Stimulated activated CD4-positive, alpha-beta T cell treated with anti-CD3 and anti-CD28 coated beads, TNF-alpha, amount 100 ng/mL, for 4 hours (primary cell): ENCODE measurements at places on chromosomes 6 and 20.

DNA sequence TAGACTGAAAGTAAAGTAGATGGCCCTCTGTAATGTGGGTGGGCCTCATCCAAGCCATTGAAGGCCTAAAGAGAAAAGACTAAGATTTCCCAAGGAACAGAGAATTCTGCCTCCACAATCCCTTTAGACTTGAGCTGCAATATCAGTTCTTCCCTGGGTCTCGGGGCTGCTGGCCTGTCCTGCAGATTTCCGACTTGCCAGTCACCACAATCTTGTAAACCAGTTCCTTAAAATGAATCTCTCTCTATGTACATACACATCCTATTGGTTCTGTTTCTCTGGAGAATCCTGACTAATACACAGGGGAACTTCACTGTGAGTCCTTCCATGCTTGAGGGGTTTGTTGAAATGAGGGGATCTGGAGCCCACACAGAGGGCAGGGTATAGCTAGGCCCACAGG is 12.9 kb downstream of the CCDC170 start:
- DNase-seq: no peak

- DNase-seq: no peak
These were observed 20.5 kb upstream of the ARG1 start for GRCh38 chr6:131552572-131552971.

DNA sequence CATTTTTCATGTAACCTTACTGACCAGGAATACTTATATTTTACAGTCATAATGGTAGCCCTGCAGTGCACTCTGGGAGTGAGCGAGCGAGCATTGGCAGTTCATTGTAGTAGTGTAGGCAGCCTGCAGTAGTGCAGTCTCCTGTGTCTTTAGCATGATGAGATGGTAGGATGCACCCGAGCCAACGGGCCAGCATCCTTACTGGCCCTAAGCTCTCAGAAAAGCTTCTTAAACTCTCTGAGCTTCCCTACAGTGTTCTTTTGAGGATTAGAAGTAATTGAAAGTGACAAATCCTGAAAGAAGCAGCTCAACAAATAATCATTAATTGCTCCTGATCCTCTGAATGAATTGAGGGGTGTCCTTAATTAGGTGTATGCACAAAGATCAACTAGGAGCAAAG is 20.9 kb downstream of the SLC9A8 start:
- no peak for DNase-seq

DNA sequence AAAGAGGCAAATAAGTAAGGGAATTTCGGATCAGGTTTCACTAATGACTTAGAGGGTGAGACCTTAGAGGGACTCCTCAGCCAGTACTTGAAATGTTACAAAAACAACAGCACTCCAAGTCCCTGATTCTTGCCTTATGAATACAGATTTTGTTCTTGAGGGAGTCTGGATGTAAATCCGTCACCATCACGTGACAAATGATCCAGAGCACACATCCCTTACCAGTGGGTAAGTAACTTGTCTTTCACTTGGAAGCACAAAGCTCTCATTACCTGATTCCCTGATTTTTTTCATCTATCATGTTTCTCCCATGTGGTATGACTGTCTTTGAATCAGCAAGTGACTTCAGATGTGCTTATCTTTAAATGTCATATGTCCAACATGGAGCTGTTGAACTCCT is 595.3 kb upstream of the POU3F2 start:
- DNase-seq: no peak

GRCh38 chr6:44511126-44511525 is 123.6 kb downstream of the CDC5L start:
- no peak for DNase-seq

DNA sequence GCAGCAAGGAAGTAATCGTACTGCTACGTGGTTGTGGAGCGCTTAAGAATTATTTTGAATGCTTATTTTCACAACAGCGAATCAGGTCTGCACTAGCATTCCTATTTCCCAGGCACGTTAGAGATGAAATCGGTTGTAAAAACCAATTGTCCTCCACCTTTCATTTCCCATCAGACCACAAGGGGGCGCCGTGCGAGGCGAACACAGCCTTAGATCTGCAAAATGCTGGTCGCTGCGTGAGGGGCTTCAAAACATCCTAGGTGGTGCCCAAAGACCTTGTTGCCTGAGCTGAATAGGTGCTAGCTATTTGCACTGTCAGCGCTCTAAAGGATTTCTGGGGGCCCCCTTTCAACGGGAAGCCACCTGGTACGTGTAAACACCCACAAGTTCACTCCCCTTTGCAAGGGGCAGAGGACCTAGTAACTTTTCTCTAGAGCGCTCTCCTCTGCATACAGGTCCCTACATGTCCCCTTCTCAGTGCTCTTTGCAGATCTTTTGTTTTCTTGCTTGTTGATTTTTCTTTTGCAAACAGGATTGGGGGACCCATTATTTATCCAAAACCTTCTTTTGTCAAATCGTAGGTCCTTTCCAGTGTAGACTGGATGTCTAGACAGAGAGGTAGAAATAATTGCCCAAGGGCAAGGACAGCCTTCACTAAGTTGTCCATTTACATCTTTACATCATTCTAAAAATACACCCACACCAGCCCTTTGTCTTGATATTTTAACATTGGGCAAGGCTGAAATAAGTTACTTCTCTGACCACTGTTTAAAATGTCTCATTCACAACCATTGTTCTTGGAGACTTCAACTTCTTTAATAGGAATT is 59.8 kb downstream of the NEDD9 start:
- peak; percentile 47 for DNase-seq

DNA sequence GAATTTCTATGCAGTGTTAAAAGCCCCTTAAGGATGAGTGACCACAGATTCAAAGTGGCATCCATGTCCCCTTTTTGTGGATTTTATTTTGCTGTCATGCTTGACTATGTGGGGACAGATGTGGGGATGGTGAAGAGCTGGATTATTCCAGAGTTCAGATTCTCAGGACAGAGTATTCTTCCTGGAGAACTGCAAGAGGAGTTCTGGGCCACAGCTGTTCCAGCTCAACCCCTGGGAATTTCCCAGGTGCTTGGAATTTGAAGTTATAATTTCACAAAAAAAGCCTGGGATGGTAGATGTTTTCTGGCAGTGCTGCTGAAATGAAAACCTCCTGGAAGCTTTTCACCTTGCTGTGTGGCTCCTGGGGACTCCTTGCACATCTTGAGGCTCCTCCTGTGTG is 671.8 kb upstream of the MARCKS start:
- DNase-seq: no peak

- no peak for DNase-seq
These were observed 83.1 kb downstream of the KCNB1 start for GRCh38 chr20:49399329-49399728.

- DNase-seq: no peak
These were observed 14.9 kb upstream of the CTCFL start for GRCh38 chr20:57539889-57540288.

DNA sequence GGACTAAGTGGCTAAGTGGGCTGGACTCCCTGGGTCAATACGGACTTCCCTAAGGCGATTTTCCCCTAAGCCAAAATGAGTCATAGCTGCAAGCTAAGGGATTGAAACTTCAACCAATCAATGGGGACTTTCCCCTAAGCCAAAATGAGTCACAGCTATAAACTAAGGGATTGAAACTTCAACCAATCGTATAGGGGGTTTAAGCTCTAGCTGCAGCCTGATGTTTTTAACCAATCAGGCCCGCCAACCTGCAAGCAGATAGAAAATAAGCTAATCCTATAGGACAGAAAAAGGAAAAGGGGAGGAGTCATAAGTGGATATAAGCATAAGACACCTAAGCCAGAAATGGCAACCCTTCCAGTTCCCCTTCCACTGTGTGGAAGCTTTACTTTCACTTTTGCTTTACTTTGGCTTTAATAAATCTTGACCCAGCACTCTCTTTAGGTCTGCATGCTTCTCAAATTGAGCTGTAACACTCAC is 655.0 kb upstream of the HS3ST5 start:
- no peak for DNase-seq

GRCh38 chr6:137160763-137161162 is 12.7 kb downstream of the IL22RA2 start:
- DNase-seq: no peak

DNA sequence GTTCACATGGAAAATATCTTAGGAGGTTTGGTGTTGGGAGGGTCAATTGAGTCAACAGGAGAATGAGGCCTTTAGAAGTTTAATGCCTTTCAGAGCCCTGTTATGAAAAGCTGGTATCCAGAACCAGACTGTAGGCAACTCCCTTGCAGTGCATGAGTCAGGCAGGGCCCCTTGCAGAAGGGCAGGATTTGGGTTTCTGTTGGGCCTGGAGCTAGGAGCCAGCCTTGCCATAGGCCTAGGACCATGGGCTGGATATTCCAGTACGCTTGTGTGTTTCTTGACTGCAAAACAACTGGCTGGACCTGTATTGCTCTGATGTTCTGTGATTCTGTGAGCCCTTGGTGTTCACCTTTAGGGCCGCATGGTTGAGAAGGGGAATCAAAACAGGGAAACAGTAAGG is 350.9 kb upstream of the PRND start:
- no peak for DNase-seq

- DNase-seq: no peak
These were observed 135.6 kb upstream of the PTPRK start for GRCh38 chr6:128655978-128656498.

DNA sequence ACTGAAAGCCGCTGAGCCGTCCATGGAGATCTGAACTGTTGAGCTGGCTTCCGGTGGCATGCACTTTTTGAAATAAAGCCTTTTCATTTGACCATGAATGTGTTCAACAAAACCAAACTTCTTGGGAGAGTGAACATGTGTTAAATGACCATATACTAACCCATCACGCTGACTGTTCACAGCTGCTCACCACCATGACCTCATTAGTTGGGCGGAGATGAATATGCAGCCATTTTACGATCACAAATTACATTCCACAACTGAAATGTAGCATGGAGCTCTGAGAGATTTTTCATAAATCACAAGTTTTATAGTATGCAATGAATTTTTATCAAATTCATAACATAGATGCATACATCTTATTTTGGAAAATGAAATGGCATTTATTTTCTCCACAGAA is 4.2 kb downstream of the RAMACL start:
- DNase-seq: no peak

- DNase-seq: no peak
These were observed 4.2 kb downstream of the AKIRIN2 start for GRCh38 chr6:87697581-87698546.

DNA sequence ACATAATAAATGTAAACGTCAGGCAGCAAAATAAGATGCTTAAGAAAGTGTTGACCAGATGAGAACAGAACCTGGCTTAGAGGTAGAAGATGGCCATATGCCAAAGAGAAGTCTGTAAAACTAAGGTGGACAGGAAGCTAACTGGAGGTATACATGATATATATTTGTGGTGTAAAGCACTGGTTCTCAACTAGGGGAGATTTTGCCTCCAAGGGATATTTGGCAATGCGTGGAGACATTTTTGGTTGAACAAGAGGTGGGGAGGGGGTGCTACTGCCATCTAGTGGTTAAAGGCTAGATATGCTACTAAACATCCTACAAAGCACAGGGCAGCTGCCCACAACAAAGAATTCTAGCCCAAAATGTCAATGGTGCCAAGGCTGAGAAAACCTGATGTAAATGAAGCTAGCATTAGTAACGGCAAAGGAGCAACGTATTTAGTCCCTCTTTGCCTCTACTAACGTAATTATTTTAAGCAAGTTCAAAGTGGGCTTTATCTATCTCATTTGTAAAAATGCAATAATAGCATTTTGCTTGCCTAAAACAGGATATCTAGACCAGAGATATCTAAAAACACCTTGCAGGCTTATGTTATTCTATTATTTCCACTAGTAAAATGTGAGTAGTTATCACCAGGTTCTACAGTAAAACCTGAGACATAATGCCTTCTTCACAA is 182.6 kb downstream of the RNGTT start:
- DNase-seq: no peak

DNA sequence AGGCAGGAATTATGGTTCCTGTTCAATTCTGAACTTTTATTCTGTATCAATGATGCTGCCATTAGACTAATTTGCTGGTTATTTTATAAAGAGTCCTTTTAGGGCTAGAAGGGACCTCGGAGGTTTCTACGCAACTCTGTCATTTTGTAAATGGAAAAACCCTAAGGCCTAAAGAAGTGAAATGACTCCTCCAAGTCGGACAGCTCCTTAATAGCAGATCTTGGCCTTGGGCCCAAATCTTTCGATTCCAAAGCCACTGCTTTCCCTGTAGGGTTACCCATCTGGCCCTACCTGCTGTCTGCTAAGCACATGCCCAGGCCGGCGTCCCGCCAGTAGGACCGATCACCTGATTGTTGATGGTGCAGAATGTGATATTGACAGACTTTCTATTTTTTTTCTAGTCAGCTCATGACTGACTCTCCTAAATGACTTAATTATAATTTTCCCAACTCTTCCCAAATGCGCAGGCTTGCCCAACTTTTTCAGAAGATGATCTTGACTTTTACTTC is 40.2 kb downstream of the PLEKHG1 start:
- no peak for DNase-seq

- no peak for DNase-seq
These were observed 287.8 kb downstream of the PTPRT start for GRCh38 chr20:42901689-42902440.

GRCh38 chr6:53986165-53986720 is 125.0 kb upstream of the MLIP start:
- DNase-seq: no peak

DNA sequence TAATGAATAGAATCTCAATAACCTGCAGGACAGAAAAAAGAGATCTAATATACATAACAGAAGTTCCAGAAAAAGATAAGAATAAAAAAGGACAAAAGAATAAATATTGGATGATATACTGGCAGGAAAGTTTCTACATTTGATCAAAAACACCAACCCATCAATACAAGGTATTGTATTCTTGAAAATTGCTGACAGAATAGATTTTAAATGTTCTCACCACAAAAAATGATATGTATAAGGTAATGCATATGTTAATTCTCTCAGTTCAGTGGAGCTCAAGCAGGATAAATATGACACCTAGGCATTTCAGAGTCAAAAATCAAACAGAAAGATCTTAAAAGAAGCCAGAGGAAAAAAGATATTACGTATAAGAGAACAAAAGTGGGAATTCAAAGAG is 43.8 kb downstream of the SERAC1 start:
- no peak for DNase-seq

DNA sequence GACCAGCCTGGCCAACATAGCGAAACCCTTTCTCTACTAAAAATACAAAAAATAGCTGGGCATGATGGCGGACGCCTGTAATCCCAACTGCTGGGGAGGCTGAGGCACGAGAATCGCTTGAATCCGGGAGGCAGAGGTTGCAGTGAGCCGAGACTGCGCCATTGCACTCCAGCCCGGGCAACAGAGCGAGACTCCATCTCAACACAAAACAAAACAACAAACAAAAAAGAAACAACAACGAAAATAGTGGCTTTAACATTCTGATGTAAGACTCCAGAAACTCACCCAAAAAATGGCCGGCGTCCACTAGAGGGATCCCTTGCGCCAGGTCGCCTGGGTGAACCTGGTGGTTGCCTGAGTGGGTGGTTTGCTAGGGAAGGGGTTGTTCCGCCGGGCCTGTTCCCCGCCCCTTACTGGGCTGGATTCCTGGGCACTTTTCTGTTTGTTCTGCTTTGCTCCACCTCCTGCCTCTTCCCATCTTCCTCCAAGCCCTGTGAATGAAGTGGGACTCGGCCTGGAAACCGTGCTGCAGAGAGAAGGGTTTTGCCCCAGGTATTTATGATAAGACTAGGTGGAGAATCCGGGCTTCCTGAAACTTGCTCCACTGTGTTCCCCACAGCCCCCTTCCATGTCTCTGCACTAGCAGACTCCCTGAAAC is 1.5 kb downstream of the PABPC1L start:
- no peak for DNase-seq

- no peak for DNase-seq
These were observed 99.9 kb upstream of the PMEPA1 start for GRCh38 chr20:57809661-57810172.
